ENCODE measurements at places on chromosomes 7 and 10.

GRCh38 chr10:72242675-72243074 is 26.6 kb upstream of the ASCC1 start:
- DNase-seq = no peak

DNA sequence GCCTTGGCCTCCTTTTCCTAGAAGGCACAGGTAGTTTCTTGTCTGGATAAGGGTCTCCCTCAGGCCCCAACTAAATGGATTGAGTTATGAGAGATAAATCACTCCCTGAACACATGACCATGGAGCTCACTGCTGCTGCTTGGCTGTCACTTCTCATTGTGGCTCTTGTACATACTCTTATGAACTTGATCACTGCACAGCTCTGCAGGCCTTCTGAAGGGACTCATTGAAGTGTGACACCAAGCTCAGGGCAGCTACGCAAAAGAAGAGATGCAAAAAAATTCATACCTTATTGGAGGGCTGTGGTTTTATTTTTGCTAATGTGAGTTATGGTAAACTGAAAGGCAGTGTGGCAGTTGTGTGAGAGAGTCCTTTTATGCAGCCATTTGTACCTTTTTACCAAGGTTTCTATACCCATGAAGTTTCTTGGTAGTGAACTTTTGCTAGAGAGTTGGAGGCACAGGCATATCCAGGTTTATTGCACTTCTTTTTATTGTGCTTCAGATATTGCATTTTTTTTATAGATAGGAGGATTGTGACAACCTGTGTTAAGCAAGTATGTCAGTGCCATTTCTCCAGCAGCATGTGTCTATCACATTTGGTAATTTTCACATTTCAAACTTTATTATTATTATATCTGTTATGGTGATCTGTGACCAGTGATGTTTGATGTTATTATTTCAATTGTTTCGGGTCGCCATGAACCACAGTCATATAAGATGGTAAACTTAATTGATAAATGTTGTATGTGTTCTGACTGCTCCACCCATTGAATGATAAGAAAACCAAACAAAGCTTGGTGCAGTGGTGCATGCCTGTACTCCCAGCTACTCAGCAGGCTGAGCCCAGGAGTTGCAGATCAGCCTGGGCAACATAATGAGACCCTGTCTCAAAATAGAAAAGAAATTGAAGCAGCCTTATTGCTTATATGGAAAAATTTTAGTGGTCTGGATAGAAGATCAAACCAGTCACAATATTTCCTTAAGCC is 100.6 kb downstream of the LRRC4 start:
- peak; percentile 17 for DNase-seq

DNA sequence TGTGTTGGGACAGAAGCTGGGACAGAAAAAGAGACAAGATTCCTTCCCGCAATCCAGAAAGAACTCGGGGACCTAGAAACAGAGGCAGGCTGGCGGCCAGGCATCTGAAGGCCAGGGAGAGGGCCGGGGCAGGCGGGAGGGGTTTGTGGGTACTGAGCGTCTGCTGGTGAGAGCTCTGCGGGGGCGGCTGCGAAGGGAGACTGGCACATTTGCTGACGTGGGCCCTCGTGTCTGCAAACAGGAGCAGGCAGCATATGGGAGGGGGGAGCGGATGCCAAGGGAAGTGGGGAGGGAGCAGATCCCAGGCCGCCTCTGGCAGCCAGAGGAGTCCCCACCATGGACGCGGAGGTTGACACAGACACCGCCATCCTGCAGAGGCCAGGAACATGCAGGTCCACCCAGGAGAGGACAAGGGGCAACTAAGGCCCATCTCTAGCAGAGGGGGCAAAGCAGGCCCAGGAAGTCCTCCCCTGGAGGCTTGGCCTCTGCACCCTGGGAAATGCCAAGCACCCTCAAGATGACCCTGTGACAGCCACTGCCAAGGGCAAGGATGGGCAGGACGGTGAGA is 32.2 kb downstream of the KCNH2 start:
- DNase-seq = no peak

DNA sequence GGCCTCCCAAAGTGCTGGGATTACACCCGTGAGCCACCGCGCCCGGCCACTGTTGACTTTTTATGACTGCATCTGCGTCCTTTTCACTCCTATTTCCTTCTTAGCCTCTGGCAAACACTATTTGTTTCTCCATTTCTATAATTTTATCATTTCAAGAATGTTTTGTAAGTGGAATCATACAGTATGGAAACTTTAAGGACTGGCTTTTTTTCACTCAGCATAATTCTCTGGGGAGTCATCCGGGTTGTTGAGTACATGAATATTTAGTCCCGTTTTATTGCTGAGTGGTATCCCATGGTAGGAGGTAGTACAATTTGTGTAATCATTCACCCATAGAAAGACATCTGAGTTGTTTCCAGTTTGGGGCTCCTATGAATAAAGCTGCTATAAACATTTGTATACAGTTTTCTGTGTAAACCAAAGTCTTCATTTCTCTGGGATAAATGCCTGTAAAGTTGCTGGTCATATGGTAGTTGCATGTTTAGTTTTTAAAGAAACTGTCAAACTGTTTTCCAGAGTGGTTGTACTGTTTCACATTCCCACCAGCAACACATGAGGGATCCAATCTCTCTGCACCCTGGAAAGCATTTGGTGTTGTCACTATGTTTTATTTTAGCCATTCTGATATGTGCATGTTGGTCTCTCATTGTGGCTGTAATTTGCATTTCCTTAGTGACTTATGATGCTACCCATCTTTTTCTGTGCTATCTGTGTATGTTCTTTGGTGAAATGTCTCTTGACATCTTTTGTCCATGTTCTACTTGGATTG is 139.6 kb upstream of the EEPD1 start:
- no peak for DNase-seq

DNA sequence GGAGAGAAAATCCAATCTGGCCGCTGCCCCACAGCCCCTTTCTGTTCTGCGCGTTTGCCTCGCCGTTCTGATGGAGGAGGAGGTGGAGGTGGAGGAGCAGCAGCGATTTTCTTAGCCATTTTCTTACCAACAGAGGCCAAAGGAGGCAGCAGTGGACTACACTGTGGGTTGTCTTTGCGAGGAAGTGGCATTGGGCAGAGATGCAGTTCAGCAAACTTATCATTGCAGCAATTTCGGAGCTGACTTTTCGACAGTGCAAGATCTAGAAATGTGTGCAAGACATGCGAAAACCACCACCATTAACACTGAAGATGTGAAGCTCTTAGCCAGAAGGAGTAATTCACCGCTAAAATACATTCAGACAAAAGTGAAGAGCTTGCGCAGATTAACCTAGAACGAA is 1.9 kb upstream of the ARL4A start:
- DNase-seq = no peak

GRCh38 chr7:86991093-86991769 is 68.2 kb downstream of the ELAPOR2 start:
- DNase-seq = no peak

DNA sequence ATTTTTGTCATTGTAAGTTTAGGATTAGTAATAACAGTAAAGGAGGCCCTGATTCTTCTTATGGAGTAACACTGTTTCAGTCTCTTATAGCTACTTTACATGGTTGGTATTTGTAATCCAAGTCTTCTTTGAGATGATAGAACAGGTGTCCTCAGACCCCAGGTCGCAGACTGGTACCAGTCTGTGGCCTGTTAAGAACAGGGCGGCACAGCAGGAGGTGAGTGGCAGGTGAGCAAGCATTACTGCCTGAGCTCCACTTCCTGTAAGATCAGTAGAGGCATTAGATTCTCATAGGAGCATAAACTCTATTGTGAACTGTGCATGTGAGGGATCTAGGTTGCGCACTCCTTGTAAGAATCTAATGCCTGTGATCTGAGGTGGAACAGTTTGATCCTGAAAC is 77.3 kb downstream of the STK31 start:
- DNase-seq = no peak

DNA sequence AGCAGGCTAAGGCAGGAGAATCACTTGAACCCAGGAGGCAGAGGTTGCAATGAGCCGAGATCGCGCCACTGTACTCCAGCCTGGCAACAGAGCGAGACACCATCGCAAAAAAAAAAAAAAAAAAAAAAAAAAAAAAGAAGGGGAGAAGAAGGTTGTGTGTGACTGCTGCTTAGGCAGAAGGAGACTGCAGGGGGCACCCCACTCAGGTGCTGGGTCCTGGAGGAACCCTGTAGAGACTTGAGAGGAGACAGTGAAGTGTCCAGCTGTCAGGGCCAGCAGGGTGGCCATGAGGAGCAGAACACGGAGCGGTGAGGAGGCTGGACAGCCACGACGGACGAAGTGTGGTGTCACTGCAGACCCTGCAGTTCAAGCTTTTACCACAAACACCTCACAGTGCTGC is 99.0 kb upstream of the NMT2 start:
- DNase-seq = no peak

DNA sequence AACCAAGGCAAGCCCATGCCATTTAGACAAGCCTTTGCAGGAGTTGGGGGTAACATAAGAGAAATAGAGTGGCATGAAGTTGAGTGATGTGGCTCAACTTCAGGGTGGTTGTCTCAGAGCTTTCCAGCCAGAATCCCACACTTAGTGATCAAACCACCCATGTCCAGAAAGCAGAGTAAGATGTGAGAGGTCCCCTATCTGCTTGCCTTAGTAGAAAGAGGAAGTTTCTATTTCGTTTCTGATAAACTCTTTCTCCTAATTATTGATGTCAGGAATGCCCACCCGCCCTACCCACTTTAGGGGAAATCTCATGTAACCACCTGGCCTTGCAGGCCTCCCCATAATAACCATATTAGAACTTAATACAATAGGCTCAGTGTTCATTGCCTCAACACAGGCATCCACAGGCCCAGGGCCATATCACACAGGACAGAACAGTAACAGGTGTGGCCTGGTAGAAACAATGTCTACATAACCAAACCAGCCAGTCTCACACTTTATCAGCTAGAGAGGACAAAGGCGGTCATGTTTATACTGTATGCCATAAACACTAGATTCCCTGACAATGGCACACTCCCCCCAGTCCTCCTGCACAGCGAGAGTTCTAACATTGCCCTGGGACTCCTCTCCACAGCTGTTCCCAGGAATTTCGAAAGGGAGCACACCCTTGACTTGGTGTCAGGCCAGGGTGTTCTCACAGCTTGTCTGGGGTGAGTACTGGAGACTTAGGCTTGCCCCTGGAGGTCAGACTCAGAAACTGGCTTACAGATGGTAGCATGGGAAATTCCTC is 364.4 kb downstream of the CXCL12 start:
- no peak for DNase-seq

DNA sequence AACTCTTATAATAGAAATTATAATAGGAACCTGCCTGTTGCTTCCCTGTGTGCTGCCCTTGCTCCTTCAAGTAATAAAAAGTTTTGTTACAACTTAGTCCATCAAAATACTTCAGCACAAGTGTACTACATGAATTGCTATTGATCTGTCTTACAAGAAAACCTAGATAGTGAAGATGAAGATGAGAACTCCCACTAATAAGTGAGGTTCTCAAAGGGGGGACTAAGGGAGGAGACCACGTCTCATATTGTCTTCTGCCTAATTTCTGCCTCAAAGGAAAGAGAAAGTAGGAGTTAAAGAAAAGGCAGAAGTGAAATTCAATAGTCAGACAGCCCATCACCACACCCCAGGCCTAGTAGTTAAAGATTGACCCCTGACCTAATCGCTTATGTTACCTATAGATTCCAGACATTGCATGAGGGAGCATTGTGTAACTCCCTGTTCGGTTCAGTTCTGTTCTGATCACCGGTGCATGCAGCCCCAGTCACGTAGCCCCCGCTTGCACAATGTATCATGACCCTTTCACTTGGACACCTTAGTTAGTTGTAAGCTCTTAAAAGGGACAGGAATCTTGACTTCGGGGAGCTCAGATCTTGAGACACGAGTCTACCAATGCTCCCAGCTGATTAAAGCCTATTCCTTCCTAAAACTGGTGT is 18.2 kb upstream of the CHST3 start:
- DNase-seq = no peak

DNA sequence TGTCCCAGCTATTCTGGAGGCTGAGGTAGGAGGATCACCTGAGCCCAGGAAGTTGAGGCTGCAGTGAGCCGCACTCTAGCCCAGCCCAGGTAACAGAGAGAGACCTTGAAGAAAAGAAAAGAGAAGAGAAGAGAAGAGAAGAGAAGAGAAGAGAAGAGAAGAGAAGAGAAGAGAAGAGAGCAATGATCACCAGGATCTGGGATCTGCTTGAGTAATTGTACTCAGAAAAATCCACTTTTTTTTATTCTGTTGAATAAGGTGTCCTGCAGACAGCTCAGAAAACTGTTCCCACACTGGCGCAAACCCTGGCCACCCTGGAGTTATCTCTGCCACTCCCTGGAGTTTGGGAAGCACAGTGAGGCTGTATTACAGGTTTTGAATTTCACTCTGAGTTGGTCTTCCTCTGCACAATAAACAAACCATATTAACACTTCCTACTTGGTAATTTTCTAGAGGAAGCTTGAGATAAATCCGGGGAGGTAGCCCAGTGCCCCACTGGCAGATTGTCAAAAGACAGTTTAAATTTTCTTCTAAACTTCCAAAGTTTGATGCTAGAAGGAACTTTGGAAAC is 9.6 kb upstream of the OAT start:
- DNase-seq = no peak

DNA sequence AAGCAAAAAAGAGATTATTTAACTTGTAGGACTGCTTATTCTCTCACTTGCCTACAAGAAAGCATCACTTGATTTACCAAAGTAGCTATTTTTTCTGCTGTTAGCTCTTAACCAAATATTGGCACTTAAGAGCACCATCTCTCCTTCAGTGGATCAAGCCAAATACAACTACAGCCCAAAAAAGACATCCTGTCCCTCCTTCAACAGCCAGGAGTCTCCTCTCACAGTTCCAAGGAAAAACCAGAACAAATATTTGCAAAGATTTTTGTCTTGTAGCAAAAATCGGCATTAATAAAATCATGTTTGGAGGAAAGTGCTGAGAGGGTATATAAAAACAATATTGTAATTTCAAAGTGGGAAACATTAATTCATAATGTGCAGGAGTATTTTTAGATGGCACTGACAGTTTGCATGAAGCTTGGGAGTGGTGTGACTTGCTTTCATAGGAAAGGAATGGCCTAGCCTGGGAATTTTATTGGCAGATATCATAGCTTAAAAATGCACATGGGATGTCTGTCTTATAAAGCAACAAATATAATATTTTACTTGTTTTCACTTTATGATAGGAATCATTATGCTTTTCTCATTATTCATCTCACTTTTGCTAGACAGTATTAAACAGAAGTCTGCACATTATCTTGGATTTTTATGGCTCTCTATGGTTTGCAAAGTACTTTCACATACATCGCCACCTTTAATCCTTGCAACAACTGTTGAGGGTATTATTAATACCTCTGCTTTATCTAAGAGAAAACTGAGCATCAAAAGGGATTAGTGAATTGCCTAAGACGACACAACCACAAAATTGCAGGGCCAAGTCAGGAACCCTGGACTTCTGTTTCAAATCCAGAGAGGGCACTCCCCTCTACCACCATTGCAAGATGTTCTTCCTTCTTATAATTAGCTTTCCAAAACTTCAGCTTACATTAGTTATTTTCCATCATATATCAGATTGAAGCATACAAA is 103.5 kb downstream of the AGMO start:
- no peak for DNase-seq
